Karpas-422 (cell line): ENCODE measurements at places on chromosomes 3 and 15. TPM values are rescaled to one million over a fixed set of nuclear protein-coding genes. Genes with fewer than 3 reads are reported as not detected.

- H3K27ac ChIP-seq: no peak overlapping the region
- H3K4me3 ChIP-seq: no peak overlapping the region
- H3K4me1 ChIP-seq: peaks cover 18% of the 10 kb centered on the region
- no peak for DNase-seq
- H3K27me3 ChIP-seq: no peaks in the 10 kb centered on the region
These were observed 34.5 kb downstream of the RASGRP1 start for GRCh38 chr15:38530113-38530512.

DNA sequence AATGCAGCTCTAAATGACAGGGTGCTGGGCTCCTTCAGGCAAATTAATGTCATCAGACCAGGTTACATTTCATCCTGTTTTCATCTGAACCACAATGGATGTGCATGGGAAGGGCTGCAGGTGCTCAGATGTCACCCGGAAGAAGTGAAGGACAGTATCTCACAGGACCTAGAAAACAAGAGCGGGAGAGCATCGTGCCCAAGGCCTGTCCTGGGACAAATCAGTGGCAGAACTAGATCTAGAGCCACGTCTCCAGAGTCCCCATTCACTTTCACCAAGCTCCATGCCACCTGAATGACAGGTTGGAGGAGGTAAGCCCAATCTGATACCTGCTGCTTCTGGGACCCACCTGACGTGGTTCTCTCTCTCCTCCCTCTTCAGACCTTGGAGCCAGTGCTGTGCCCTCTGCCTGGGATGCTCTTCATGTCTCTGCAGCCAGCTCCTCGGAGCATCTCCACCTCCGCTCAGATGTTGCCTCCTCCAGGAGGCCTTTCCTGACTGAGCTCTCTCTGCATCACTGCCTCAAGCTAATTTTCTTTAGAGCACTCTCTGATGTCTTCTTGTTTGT lies 77.3 kb downstream of the CPN2 start:
- H3K27me3 ChIP-seq: no peaks in the 10 kb centered on the region
- H3K4me1 ChIP-seq: no peaks in the 10 kb centered on the region
- no peak overlapping the region for H3K27ac ChIP-seq
- no peaks in the 10 kb centered on the region for H3K36me3 ChIP-seq
- H3K4me3 ChIP-seq: no peak overlapping the region
- DNase-seq: no peak

- H3K36me3 ChIP-seq: peaks cover 50% of the 10 kb centered on the region
- H3K27ac ChIP-seq: peak overlapping the region; percentile 75
- no peak overlapping the region; the same call in 1 of the 2 replicates for H3K4me3 ChIP-seq
- H3K4me1 ChIP-seq: peaks cover 58% of the 10 kb centered on the region
- no peaks in the 10 kb centered on the region for H3K27me3 ChIP-seq
These were observed 4.9 kb downstream of the TLR9 start for GRCh38 chr3:52220380-52221026.

- no peak overlapping the region for H3K4me3 ChIP-seq
- no peak overlapping the region for H3K27ac ChIP-seq
- H3K36me3 ChIP-seq: no peaks in the 10 kb centered on the region
- H3K27me3 ChIP-seq: no peaks in the 10 kb centered on the region
These were observed 402 bp downstream of the WWTR1 start for GRCh38 chr3:149657321-149657925.

DNA sequence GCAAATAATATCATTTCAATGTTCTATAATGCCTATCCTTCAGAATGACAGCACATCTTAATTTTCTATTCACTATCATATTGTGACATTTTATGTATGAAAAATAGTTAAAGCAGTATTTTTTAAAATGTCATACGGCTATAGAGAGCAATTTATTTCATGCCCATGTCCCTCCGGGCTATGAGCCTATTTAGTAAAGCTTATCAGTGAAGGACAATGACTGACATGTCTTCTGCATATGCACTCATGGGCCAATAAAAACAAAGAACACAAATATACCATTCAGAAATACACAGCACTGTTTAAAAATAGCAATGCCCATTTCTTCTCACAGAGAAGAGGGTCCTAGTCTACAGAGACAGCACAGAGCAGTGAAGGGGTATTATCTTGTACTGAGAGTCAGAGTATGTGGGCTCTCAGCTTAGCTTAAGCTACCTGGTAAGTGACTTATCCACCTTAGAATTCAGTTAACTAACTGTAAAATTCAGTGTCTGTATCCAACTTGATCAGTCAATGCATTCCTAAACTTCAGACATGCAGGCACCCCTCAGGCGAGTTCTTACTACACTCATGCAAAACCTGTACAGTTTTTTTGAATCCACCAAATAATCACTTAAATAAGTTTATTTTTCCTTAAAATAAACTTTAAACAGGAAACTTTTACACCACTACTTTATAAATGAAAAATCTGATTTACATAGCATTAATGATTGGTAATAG lies 9.0 kb downstream of the GOLIM4 start:
- H3K4me3 ChIP-seq: no peak overlapping the region
- no peak overlapping the region for H3K27ac ChIP-seq
- peaks cover 16% of the 10 kb centered on the region for H3K4me1 ChIP-seq
- H3K36me3 ChIP-seq: no peaks in the 10 kb centered on the region
- no peaks in the 10 kb centered on the region for H3K27me3 ChIP-seq

DNA sequence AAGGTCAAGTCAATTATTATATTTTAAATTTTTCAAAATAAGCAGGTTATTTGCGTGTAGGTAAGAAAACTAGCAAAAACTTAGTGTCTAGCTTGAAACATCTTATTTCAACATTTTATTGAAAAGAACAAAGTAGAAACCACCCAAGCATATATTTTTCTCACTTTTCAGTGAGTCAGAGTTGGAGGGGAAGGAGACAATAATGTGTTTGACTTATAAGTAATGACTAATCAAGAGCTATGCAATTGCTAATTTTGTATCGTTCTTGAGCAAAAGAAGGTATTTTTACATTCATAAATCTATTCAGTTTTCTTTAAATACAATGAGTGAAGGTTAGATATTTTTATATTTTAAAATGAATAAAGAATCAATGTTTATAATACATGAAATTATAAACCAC lies 54.4 kb upstream of the P2RY1 start:
- no peak for DNase-seq
- no peaks in the 10 kb centered on the region for H3K36me3 ChIP-seq
- H3K27ac ChIP-seq: no peak overlapping the region
- no peaks in the 10 kb centered on the region for H3K4me1 ChIP-seq
- no peaks in the 10 kb centered on the region for H3K27me3 ChIP-seq

DNA sequence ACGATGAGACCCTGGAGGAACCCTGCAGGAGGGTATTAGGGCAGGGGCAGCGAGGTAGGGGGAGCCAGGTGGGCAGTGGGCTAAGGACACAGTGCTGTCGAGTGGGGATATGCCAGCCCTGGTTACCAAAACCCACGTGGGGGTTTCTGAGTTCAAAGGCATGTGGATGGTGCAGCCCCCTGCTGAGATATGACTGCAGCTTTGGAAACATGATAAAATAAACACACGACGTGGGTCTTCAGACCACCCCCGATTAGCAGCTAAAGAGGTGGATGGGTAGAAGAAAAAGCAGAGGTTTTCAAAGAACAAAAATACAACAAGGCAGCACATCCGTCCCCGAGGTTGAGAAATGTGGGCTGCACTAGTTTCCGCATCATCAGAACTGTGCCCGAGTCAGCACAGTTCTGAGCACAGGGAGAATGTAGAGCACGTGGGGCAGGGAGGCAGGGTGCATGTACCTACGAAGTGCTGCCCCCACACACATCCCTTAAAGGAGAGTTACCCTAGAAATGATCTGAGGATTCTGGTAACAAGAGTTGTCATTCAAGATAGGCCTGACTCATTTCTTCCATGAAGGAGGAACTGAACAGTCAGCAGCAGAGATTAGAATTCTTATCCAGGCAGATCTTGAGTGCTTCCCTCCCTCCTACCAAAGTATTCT lies 121.3 kb downstream of the RPLP1 start:
- no peaks in the 10 kb centered on the region for H3K27me3 ChIP-seq
- H3K27ac ChIP-seq: no peak overlapping the region
- no peaks in the 10 kb centered on the region for H3K36me3 ChIP-seq
- H3K4me1 ChIP-seq: no peaks in the 10 kb centered on the region
- DNase-seq: no peak

GRCh38 chr15:97995881-97996603 lies 35.5 kb downstream of the ARRDC4 start:
- H3K4me1 ChIP-seq: no peaks in the 10 kb centered on the region
- DNase-seq: peak; percentile 40
- no peak overlapping the region for H3K27ac ChIP-seq
- H3K27me3 ChIP-seq: no peaks in the 10 kb centered on the region
- H3K36me3 ChIP-seq: no peaks in the 10 kb centered on the region
- H3K4me3 ChIP-seq: no peak overlapping the region

DNA sequence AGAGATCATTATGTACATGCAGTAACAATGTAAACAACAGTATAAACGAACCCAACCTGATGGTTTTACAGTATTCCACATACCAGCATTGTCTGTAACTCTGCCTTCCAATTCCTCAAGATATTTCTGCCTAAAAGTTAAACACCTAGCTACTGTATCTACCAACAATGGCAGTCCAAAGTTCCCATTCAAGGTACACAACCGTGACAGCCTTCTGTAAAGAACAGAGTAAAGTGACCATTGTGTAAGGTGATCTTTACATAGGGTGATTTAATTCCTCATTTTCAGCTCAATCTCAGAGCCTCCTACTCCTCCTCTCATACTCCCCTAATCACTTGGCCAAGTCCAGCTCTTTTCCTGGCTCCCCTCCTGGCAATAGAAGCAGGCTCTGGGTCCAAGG lies 10.4 kb downstream of the SECISBP2L start:
- H3K27me3 ChIP-seq: no peaks in the 10 kb centered on the region
- H3K4me1 ChIP-seq: no peaks in the 10 kb centered on the region
- no peak overlapping the region for H3K27ac ChIP-seq

- H3K36me3 ChIP-seq: no peaks in the 10 kb centered on the region
- DNase-seq: no peak
- no peaks in the 10 kb centered on the region for H3K27me3 ChIP-seq
- no peak overlapping the region for H3K27ac ChIP-seq
These were observed 27.7 kb upstream of the CPEB1 start for GRCh38 chr15:82674873-82675272.

DNA sequence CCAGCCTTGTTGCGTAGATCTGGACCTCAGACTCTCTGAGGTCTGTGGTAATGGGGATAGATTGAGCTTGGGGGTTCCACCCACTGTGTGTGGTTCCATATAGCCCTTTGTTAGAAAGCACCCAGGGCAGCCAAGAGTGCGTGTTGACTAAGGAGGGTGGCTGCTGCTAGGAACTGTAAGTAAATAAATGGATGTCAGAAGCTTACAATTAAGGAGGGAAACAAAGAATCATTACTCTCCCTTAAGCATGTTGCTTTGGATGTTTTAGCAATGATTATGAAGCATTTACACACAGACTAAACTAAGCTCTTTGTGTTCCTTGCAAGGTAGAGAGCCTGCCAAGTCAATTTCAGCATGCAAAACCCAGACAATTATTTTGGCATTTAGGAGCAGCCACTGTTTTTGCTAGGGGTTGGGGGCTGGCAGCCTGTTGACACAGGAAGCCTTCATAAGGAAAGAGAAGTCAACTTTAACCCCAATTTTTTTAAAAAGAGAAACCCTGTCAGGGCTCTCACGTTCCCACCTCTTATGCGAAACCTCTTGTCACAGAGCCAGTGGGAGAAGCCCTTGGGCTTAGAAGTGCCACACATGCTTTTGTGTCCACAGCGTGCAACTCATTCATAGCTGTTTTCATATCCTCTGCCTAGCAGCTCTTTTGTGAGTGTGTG lies 127.8 kb downstream of the CMSS1 start:
- H3K27me3 ChIP-seq: no peaks in the 10 kb centered on the region
- no peaks in the 10 kb centered on the region for H3K4me1 ChIP-seq
- DNase-seq: no peak
- H3K27ac ChIP-seq: no peak overlapping the region
- no peak overlapping the region for H3K4me3 ChIP-seq

DNA sequence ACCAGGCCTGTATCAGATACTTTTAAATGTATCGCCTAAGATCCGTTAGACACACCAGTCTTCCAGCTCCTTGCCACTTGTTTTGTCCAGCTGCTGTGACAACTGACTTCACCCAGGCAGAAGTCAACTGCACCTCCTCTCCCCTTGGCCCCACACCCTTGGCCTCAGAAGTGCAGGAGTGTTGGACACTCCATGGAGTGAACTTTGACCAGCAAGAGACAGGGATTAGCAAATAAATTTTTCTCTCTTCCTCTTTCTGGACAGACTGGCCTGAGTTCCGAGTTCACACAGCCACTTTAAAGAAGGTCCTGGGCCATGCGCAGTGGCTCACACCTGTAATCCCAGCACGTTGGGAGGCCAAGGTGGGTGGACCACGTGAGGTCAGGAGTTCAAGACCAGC lies 2.9 kb upstream of the CLN6 start:
- no peak overlapping the region for H3K27ac ChIP-seq
- DNase-seq: no peak
- H3K36me3 ChIP-seq: no peaks in the 10 kb centered on the region
- peaks cover 19% of the 10 kb centered on the region for H3K4me1 ChIP-seq
- H3K4me3 ChIP-seq: no peak overlapping the region
- H3K27me3 ChIP-seq: no peaks in the 10 kb centered on the region

DNA sequence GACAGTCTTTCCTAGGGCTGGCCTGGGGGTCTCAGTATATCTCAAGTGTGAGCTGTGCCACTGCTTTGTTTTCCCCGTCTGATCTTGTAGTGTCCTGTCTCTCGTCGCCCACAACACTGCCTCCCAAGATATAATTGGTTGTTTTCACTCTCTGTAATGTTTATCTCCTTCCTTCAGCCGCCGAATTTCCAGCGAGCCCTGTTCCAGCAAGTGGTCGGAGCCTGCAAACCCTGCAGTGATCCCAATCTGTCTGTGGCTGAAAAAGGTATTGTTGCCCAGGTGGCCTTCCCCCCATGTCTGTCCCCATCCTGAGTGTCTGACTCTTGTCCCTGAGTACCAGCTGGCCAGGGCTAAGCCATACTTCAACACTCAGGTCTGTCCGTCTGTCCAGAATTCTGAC lies 9.5 kb upstream of the MANF start:
- H3K27me3 ChIP-seq: no peaks in the 10 kb centered on the region
- DNase-seq: no peak
- no peaks in the 10 kb centered on the region for H3K4me1 ChIP-seq
- H3K36me3 ChIP-seq: no peaks in the 10 kb centered on the region

GRCh38 chr3:133490468-133491351 lies 82.8 kb upstream of the CDV3 start:
- DNase-seq: peak; percentile 73
- H3K27ac ChIP-seq: peak overlapping the region; percentile 93
- peak overlapping the region; percentile 6; the same call in 1 of the 2 replicates for H3K4me3 ChIP-seq
- peaks cover 67% of the 10 kb centered on the region for H3K4me1 ChIP-seq
- H3K36me3 ChIP-seq: no peaks in the 10 kb centered on the region
- no peaks in the 10 kb centered on the region for H3K27me3 ChIP-seq

- H3K36me3 ChIP-seq: no peaks in the 10 kb centered on the region
- no peak for DNase-seq
- H3K4me1 ChIP-seq: no peaks in the 10 kb centered on the region
These were observed 418.8 kb downstream of the OTOL1 start for GRCh38 chr3:161915418-161915750.

- H3K27ac ChIP-seq: no peak overlapping the region
- H3K4me1 ChIP-seq: no peaks in the 10 kb centered on the region
- H3K36me3 ChIP-seq: no peaks in the 10 kb centered on the region
- no peak for DNase-seq
These were observed 10.6 kb upstream of the KIF23 start for GRCh38 chr15:69403594-69403993.

The CACNA2D3 gene
- 0.11 TPM in 1 of 2 replicates, not detected in the other for total RNA-seq

The AADACL2 gene
- not detected in 2 replicates for total RNA-seq

The TBL1XR1 gene
- total RNA-seq: 67.6 and 81.0 TPM in 2 replicates

The CPN2 gene
- total RNA-seq: not detected in 2 replicates
